ENCODE measurements at places on chromosomes 5 and 9.

DNA sequence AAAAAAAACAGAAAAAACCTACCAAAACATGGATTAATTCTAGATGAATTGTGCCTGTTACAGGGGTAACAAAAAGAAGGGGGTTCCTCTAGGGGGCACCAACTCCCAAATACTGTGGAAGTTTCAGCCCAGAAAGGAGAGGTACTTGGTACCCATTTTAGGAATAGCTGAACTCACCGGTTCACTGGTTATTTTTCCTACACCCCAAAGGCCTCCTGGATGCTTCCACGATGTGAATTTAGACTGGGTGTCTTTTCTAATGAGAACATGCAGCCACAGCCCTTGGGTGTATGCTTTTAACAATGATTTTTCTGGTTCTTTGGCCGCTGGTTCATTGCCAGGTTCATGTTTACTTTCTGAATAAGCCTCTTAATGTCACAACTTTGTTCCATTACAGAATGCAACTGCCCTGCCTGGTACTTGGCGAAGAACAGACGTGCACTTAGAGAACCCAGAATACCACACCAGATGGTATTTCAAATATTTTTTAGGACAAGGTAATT lies 46.7 kb downstream of the GARNL3 start:
- DNase-seq, result no peak

GRCh38 chr9:26567976-26568375 lies 324.6 kb downstream of the CAAP1 start:
- no peak for DNase-seq

DNA sequence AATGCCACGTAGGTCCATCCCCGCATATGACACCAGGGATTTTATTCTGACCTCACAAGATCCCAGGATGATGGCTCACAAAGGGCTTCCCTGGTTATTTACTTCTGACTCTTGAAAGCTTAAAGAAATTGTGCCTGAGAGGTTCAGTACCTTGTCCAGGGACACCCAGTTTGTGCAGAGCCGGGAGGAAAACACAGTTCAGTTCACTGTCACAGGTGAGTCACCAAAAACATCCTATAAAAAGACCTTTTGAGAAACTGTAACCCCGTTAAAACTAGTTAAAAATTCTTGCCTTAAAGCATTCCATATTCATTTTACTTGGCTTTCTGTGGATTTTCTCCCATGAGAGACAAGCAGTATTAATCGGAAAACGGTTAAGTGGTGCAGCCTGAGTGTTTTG lies 56.6 kb downstream of the ZNF510 start:
- DNase-seq, result no peak

DNA sequence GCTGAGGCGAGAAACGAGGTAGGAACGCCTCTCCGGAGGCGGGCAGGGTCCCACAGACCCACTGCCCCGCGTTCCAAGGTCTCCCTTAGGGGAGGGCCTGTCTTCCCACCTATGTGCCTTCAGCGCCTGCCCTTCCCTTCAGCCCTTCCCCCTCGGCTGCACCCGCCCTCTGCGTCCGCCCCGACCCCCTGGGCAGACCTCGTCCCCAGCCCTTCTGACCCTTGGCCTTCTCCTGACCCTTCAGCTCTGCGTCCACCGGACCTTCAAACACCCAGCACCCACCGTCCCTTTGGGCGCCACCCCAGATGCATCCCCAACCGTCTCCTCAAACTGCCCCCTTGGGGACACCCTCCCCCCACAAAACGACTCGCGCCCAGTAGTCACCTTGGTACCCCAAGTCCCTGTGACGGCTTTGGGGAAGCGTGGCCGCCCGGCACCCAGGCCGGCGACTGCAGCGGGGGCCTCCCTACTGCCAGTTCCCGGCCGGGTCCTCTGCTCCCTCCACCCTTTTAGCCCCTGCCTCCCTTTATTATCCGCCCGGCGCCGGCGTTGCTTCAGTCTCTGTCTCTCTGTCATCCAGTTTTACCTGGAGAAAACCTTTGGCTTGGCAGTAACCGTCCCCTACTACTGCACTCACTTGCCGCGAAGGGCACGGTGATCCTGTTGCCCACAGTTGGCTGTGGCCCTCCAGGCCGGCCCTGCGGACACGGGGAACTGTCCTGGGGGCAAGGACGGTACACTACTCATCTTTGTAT lies 421 bp downstream of the RUSC2 start:
- no peak for DNase-seq

DNA sequence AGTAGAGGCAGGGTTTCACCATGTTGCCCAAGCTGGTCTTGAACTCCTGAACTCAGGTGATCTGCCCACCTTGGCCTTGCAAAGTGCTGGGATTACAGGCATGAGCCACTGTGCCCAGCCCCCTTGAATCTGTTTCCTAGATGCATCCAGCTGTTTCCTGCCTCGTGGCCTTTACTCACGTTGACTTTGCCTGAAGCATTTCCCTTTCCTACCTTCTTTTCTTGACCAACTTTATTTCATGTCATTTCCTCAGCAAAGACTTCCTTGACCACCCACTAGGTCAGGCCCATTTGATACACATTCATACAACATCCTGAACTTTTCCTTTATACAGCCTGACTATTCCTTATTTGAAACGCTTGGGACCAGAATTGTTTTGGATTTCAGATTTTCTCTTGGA lies 51.0 kb downstream of the DOCK2 start:
- DNase-seq, result no peak

DNA sequence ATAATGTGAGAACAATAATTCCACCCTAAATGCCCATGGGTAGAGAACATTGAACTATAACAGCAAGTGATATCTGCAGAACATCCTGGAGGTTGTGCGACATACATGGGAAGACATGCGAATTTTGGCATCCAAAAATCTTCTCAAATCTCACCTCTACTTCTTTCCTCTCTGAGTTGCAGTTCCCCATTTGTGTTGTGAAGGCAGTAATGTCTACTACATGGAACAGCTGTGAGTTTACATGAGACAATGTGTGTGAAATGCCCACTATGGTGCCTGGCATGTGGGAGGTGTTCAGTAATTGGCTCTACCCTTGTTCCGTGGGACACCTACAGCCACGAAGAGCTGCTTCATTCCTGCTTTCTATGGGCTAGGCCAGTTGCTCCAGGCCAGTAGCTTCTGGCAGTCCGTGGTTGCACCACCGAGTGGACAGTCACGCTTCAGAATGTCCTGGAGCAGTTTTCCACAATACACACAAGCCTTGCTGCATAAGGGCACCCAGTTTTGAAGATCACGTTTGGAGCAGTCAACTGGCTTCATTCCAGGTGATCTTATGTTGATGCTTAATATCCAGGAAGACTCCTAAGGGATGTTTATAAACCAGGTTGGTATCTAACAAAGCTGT lies 297.7 kb downstream of the DEPDC1B start:
- DNase-seq, result no peak
